Stimulated activated CD8-positive, alpha-beta memory T cell treated with anti-CD3 and anti-CD28 coated beads, Interleukin-15, amount 100 ng/mL, for 4 hours (primary cell): ENCODE measurements at places on chromosomes 2 and 18.

DNA sequence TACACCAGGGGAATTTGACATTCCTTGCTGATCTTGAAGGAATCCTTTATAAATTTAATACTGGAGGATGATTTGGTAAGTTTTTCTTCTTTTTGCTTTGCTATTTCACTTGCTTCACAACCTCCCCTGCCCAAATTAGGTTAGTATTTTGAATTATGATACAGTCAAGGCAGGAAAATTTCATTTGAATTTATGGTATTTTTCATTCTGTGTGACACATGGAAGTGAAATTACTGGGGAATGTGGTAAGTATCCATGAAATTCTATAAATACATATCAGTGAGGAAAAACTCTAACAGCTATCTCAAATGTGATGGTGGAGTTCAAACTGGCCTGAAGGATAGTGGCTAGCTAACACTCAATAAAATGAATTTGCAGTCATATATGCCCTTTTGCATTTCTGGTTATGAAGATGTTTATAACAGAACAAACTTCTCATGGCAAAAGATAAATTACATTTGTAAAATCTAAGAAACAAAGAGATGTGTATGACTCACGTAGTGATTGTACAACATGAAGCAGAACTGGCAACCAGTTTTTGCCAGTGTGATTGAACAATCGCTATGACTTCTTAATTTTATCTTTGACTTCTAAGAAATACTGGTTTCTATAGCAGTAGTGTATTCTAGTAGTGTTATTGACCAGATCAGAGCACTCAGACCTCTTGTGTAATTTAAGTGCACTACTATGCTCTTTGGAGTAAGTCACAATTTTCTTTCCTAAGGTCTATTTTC lies 152.6 kb downstream of the IKZF2 start:
- DNase-seq, result no peak

GRCh38 chr2:164896634-164897355 lies 55.2 kb upstream of the COBLL1 start:
- no peak for DNase-seq

GRCh38 chr18:75035928-75036327 lies 173.0 kb downstream of the PTGR3 start:
- no peak for DNase-seq

DNA sequence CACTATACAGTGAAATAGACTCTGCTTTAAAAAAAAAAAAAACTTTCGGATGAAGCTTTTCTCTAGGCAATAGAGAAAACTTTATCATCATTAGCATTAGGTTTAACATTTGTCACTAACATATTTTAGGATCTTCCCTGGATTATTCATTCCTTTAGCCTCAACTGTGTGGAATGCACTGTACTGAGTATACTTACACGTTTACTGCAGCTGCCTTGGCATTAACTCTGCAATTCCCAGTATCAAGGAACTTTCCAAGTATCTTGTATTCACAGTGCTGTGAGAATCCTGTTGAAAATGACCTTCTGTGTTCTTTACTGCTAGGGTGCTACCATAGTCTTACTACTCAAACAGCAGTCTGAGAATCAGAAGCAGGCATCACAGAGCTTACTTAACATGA lies 328.2 kb upstream of the COL3A1 start:
- DNase-seq, result no peak

GRCh38 chr2:54999182-54999581 lies 51.1 kb downstream of the RTN4 start:
- DNase-seq, result no peak

DNA sequence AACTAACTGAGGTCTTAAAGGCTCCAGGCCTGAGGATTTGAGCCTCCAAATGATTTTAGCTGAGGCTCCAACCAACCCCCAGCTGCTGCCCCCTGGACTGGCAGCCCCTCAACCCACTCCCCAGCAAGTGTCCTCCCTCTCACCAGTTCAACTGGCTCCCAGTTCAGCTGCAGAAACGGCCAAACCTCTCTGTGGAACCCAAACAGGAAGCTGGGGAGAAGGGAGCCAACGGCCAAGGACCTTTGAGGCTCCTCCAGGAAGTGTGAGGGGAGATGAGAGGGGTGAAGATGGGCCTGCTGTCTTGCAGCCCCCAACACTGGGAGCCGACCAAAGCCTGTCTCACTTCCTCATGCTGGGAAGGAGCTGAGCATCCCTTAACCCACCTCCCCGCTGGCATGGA lies 24.9 kb downstream of the ZFP36L2 start:
- no peak for DNase-seq

DNA sequence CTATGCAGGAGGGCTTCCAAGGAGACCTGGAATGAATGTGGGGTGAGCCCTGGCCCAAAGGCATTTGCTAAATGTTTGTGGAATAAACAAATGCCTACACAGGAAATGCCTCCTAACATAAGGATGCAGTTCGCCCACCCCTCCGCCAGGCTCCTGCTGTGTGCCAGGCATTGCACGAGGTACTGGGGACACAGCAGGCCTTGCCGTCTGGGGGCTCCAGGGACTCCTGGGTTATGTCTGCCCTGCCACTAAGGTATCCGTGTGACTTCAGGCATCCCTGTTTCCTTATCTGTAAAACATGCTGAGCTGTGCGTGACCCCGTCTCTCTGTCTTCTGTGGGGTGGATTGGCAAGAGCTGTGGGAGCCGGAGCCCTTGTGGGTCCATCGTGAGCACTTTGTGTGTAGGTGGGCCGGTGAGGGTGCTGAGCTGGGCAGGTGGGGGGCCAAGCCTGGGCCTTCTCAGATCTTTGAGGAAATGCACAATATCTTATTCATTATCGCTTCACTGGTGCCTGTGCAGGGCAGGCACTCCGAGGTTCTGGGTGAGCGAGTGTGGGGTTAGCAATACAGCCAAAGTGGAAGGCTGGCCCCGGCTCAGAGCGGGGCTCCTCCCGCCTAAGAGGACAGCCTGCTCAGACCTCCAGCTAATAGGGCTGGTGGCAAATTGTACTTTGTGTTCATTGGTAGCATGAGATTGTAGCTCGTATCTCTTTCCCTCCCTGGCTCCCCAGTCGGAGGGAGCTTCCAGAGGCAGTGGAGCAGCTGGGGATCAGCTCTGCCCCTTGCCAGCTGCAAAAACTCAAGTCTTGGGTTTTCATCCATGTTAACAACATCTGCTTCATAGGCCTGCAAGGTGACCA lies 126.8 kb downstream of the GLI2 start:
- no peak for DNase-seq

GRCh38 chr2:191197096-191197495 lies 46.3 kb upstream of the STAT4 start:
- DNase-seq, result no peak

GRCh38 chr2:156319811-156320485 lies 12.6 kb downstream of the NR4A2 start:
- no peak for DNase-seq

- no peak for DNase-seq
Measured at GRCh38 chr2:9831670-9832069, 11.6 kb upstream of the TAF1B start.
